ENCODE measurements at places on chromosomes 2 and 18.

DNA sequence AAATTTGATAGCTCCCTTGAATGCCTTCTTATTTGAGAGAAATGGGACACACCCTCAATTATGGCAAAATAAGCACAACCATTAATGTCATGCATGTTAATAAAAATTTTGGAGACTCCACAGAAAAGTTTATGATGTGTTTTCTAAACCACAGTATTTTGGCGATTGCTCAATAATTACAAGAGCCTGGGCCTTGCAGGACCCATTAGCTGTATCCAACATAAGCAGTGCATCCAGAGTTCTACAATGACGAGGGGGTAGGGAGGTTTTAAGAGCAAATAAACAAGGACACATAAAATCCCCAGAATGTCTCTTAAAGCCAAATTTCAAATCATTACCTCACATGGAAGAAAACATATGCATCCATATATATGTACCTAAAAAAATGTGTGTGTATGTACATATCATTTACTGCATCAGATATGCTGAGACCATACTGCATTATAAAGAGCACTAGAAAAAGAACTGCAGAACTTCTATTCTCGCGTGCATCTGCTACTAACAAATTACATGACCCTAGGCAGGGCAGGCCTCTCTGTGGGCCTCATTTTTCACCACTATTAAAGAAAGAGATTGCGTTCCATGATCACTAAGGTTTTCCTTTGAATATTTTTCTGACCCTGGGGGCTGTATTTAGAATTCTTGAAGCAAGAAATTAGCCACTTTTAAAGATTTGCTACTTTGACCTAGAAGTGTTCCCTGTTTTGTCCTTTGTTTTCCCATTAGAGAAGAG is 38.0 kb downstream of the CMPK2 start:
- no peak for DNase-seq

GRCh38 chr2:165950438-165950837 is 3.1 kb downstream of the TTC21B start:
- no peak for DNase-seq

DNA sequence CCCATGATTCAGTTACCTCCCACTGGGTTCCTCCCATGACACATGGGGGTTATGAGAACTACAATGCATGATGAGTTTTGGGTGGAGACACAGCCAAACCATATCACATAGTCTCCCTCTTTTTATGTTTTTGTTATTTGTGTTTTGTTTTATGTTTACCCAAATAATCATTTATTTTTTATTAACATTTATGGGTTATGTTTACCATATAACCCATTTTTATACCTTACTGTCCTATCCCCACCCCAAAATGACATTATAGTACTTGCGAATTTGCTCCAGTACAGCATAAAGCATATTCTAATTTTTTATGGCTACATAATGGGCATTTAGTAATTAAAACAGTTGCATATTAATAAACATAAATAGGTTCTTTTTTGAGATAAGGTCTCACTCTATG is 61.9 kb upstream of the TTC27 start:
- no peak for DNase-seq

DNA sequence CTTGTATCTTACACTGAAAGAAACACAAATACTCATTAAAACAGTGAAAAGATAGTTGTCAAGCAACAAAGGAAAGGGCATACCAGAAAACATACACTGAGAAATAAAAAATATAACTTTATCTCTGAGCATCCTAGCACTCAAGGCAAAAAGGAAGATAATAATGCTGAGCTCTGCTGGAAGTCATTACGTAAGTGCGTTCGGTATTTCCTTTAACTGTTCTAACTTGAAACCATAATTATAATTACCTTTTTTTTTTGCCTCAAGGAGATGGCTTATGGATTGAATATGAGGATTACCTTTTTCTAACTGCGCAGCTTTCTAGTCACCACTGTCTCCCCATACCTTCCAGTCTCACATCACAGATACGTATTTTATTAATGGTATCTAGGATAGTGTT is 308.1 kb downstream of the GBX2 start:
- DNase-seq, result no peak

GRCh38 chr2:203722411-203722810 is 16.0 kb downstream of the CD28 start:
- no peak for DNase-seq

Measured in CD4-positive, alpha-beta T cell treated with Interleukin-15 for 4 hours (primary cell).